ENCODE measurements at places on chromosomes 13 and 19. TPM values are rescaled to one million over a fixed set of nuclear protein-coding genes. Genes with fewer than 3 reads are reported as not detected.

GRCh38 chr13:47135800-47136503, 239.1 kb upstream of the HTR2A start:
- H3K27me3 ChIP-seq: no peaks in the 10 kb centered on the region
- H3K4me3 ChIP-seq: no peak overlapping the region
- H3K4me1 ChIP-seq: no peaks in the 10 kb centered on the region
- no peaks in the 10 kb centered on the region for H3K36me3 ChIP-seq
- no peak overlapping the region for H3K27ac ChIP-seq
- DNase-seq: no peak

DNA sequence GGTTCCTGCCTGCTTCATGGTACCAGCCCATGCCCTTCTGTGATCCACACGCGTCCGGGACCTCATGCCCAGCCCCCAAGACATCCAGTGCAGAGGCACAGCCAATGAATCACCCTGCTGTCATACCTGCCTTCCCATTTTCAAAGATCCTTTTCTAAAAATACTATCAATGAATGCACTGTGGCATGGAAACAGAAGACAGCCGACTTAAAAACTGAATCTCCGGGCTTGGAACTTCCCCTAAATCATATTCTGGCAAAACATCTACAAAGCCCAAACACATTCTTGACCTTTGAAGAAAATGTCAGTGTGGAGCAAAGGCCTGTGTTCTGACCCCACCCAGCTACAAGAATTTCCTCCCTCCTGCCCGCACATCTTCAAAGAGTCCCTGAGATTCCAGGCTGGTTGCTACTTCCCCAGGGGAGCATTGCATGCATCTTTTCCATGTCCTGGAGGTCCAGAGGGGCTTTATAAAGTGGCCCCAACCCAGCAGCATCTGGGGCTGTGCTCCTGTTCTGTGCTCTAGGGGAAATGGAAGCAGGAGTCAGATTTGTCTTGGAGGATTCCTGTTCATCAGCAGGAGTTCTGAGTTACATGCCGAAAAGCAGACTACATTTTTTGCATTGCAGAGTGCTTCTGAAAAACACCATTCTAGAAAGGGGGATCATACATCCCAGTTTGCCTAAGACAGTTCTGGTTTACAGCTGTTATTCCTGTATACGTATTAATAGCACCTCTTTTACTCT, 135.2 kb downstream of the USP12 start:
- peaks cover 18% of the 10 kb centered on the region for H3K4me1 ChIP-seq
- no peak for DNase-seq
- no peaks in the 10 kb centered on the region for H3K36me3 ChIP-seq
- H3K4me3 ChIP-seq: no peak overlapping the region

- H3K4me3 ChIP-seq: no peak overlapping the region
- no peaks in the 10 kb centered on the region for H3K27me3 ChIP-seq
- no peaks in the 10 kb centered on the region for H3K36me3 ChIP-seq
- H3K4me1 ChIP-seq: no peaks in the 10 kb centered on the region
- no peak for DNase-seq
Measured at GRCh38 chr19:54262066-54262465, 5.0 kb upstream of the LILRB5 start.

ATXN8OS gene
- not detected for polyA plus RNA-seq

CEACAM7 gene
- not detected for polyA plus RNA-seq

DAPK3 gene
- 57.3 TPM for polyA plus RNA-seq

FPR1 gene
- 7.7 TPM for polyA plus RNA-seq

HSD17B14 gene
- polyA plus RNA-seq: 1.0 TPM

Data from keratinocyte (primary cell).